ENCODE measurements at places on chromosomes 6 and 20.

- no peak for DNase-seq
Observed at GRCh38 chr6:20056350-20056992, 155.8 kb downstream of the MBOAT1 start.

DNA sequence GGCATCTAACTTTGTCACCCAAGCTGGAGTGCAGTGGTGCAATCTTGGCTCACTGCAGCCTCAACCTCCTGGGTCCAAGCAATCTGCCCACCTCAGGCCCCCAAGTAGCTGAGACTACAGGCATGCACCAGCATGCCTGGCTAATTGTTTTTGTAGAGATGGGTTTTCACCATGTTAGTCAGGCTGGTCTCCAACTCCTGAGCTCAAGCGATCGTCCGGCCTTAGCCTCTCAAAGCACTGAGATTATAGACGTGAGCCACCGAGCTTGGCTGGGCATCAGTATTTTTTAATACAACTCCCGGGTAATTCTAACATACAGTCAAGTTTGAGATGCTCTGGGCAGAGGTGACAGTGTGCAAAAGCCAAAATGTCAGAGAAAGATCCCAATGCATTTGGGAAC, 73.5 kb downstream of the NFATC2 start:
- DNase-seq, result no peak

GRCh38 chr20:45087097-45087790, 13.7 kb downstream of the KCNS1 start:
- no peak for DNase-seq

- DNase-seq, result no peak
Observed at GRCh38 chr6:19866985-19867627, 29.9 kb downstream of the ID4 start.

GRCh38 chr20:35405775-35406174, 6.0 kb downstream of the UQCC1 start:
- DNase-seq, result no peak

- no peak for DNase-seq
Observed at GRCh38 chr6:141388666-141389065, 744.1 kb upstream of the GJE1 start.

GRCh38 chr20:62430866-62431447, 3.6 kb upstream of the RBBP8NL start:
- no peak for DNase-seq

DNA sequence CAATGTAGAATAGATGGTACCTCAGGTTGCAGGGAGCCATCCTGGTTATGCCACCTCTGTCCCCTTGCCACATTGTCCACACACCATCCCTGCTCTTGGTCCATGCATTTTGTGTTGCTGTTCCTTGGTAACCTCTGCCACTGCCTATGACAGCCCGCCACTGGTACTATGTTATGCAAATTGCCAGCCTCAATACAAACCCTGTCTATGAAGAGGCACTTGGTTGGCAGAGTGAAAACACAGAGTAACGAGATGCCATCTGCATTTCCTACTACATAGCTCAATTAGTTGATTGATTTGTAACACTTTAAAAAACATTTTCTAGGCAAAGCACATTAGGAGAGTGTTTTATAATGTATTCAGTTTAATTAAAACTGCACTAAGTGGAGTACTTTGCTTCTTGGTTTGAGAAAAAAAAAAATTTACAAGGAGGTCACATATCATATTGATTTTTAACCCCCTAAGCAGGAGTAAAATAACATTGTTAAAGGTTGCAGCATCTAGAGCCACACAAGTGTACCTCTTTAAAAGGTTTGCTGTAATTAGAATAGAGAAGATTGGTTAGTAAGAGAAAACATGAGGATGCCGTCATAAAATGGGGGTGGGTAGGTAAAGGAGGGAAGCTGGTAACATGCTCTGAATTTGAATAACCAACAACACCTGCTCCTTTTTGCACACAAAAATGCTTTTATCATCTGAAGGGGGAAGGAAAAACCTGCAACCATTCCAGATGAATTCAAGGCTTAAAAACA, 817.1 kb downstream of the KIF16B start:
- no peak for DNase-seq

DNA sequence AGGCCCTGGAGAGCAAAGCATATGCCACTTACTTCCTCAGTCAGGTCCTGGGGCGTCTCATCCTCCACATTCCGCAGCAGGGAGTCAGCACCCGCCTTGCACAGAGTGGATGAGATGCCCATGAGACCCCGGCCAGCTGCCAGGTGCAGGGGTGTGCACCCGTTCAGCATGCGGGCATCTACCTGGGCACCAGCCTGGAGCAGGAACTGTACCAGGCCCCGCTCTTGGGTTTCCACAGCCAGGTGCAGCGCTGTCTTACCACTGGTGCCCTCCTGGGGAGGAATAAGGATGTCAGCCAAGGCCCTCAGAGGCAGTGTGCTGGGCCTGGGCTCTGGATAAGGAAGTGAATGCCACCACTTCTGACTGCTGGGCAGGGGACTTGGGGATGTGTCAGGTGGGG, 2.7 kb upstream of the SLC35B2 start:
- no peak for DNase-seq

- no peak for DNase-seq
Observed at GRCh38 chr6:1099264-1099663, 212.6 kb upstream of the FOXQ1 start.

- no peak for DNase-seq
Observed at GRCh38 chr20:26207237-26207966, 510.7 kb upstream of the ZNF337 start.

DNA sequence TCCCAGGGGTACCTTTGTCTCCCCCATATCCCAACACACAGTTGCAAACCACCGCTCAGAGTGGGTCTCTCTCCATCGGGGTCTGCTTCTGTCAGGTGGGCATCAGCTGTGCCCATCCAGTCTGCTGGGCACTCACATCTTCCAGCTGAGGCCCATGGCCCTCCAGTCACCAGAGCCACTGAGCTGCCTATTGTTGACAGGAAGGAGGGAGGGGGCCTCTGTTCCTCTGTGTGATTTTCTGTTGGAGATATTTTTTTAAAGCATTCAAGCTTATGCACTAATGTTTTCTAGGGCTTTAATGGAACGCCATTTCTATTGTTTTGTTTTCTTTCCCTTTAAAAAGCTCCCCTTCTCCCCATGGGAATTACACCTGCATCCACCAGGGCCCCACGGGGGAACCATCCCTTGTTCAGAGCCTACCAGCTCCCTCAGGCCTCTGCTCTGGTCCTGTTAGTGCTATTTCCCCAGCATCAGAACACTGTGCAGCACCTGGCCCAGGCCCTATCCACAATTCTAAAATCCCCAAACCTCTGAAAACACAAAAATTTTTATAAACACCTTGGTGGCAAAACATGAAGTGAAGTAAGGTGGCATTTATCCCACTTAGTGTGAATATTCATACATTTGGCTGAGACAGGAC, 326.2 kb downstream of the CD83 start:
- no peak for DNase-seq

GRCh38 chr20:54477191-54477955, 2.0 kb downstream of the DOK5 start:
- DNase-seq, result no peak

GRCh38 chr6:148435386-148435785, 92.7 kb downstream of the SASH1 start:
- DNase-seq, result no peak

- no peak for DNase-seq
Observed at GRCh38 chr6:137237413-137238170, 18.4 kb upstream of the IFNGR1 start.

GRCh38 chr6:147949981-147950622, 392.5 kb upstream of the SASH1 start:
- no peak for DNase-seq

- no peak for DNase-seq
Observed at GRCh38 chr6:19668710-19669109, 168.5 kb upstream of the ID4 start.

DNA sequence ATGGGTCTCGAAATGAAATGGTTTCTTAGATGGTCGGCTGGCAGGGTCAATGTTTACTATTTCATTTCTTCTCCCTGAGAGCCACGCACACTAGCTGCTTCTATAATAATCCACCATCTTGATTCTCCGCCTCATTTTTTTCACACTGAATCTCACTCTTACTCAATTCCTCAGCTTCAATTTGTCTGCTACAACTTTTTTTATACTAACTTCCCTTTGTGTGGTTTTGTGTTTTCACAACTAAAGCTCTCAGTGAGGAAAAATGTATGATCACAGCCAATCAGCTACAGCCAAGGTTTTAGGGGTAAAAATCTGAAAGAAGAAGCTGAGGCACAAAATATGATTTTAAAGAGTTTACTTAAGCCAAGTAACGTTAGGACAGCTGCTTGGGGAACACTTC, 1309.4 kb downstream of the EPHA7 start:
- DNase-seq, result no peak

- DNase-seq, result no peak
Observed at GRCh38 chr6:1394514-1395463, 5.4 kb downstream of the FOXF2 start.

- peak; percentile 82 for DNase-seq
Observed at GRCh38 chr20:407953-408842, at the start of gene RBCK1. TSS of gene RBCK1 (plus strand) at chr20:408299. CDS start at chr20:408758, 459 bp downstream.

- no peak for DNase-seq
Observed at GRCh38 chr6:39958947-39959346, 24.7 kb upstream of the MOCS1 start.

DNA sequence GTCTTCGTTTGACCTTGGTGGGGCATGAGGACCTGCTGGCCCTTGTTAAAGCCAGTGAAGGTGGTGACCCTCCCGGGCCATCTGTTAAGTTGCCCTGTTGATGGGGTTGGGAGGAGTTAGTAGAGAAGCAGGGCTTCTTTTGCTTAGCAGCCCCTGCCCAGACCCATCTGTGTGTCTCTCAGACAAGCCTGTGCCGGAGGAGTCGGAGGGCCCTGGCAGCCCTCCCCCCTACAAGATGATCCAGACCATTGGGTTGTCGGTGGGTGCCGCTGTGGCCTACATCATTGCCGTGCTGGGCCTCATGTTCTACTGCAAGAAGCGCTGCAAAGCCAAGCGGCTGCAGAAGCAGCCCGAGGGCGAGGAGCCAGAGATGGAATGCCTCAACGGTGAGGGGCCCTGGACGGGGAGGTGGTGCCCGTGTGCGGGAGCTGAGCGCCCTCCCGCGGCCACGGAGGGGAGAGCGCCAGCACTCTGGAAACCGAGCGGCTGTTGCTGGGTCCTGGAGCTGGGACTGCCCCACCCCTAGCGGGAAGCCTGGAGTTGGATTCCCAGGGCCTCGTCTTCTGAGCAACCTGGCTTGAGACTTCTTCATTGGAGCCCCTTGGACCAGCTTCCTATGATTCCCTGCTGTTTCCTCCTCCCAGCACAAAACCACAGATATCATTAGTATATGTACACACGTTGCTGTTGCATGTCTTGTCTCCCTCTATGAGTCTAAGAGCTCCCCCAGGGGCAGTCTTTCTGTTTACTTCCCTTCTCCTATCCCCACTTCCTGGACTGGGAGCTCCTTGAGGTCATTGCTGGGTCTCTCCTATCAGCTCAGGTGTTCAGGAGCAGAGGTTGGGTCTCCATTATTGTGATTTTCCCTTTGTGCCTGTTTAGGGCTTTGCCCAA, 27.6 kb upstream of the SRF start:
- DNase-seq, result peak; percentile 72

- peak; percentile 38 for DNase-seq
Observed at GRCh38 chr6:31822036-31822821, 5.3 kb upstream of the HSPA1B start.

DNA sequence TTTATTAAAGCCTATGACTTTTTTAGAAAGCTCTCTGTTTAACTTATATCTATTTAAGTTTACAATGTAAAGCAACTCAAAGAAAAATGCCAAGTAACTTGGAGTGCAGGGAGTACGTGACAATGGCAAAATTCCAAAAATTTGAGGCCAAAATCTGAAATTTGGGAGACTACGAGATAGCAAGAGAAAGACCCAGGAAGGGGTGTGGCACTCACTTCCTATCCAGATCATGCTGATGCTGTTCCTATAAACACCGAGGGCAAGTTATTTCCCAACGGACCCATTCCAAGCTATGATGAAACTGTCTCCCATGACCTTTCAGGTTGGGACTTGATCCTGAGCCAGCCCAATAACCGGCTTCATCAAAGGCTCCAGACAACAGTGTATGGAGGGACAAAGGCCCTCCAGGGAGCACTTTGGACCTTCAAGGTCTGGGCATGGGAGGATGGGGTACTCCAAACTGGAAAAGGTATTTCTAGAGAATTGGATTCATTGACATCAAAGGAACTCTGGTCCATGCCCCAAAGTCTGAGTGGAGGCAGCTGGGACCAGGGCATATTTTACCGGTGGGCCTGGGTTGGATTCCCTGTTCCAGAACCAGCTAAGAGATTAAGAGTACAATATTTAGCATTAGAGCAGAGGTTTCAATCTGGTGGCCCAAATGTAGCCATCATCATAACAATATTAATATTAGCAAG, 15.7 kb upstream of the SLC13A3 start:
- no peak for DNase-seq

DNA sequence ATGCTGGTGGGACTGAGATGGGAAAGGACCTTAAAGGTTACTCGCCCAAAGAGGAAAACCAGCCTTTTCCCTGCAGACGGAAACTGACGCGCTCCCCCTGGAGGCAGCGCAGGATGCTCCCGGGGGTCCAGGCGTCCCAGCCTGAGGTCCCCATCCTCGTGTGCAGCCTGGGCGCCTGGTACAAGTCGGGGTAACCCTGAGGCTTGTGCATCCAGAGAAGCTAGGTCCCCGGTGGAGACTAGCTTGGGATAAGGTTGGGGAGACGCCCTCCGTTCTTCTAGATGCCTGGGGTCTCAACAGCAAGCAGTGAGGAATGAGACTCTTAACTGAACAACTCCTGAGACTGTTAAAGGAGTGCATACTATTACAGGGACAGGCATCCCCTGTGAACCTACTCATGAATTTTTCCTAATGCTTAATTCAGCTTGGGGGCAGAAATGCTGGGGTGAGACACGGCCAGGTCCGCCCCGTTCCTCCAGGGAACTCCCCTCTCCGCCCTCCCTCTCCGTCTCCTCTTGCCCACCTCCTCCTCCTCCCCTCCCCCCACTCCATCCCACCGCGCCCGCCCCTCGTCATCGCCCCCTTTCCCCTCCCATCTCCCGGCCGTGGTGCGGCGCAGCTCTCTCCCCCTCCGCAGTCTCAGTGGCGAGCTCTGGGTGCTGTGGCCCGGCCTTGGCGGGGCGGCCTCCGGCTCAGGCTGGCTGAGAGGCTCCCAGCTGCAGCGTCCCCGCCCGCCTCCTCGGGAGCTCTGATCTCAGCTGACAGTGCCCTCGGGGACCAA, at the start of gene PRSS35:
Gene PRSS35 (plus strand): TSS at position 634 of the 781 bp plus-strand sequence. CDS start 10,908 bp downstream, outside the sequence.
- no peak for DNase-seq

DNA sequence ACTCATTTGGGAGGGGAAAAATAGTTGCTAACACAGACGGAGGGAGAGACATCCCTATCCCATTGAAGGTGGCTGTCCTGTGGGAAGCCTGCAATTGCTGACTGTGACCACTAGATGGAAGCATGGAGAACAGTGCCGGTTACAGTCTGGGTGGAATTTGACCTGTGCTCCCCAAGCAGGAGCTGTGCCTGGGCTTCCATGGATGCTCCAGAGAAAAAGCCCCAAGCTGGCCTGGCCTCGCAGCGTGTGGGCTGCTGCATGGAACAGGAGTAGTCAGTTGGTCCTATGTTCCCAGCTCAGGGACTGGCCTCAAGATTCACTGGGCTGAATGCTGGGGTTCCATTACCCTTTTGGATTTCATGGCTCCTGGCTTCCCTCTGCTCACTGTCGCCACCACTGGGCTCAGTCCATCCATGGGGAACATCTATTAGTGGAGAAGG, 116.3 kb upstream of the CHD6 start:
- no peak for DNase-seq

- no peak for DNase-seq
Observed at GRCh38 chr20:63978319-63979228, 868 bp downstream of the SAMD10 start.

- DNase-seq, result no peak
Observed at GRCh38 chr6:72787391-72788031, 165.6 kb downstream of the KCNQ5 start.
